ENCODE measurements at places on chromosomes 5 and 9.

DNA sequence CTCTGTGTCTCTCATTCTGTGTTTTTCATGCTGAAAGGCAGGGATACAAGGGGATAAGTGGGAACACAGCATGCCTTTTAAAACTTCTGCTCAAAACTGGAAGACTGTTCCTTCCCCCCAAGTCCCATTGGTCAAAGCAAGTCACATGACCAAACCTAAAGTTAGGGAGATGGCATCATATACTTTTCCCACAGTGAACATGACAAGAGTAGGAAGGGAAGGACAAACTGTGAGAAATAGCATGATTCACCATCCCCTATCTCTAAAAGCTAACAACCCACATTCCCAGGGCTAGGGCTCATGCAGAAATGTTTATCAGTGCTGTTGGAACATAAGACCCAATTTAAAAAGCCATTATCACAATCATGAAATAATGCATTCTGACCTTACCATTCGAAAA lies 24.2 kb upstream of the SHISAL2B start:
- DNase-seq, result no peak

- no peak for DNase-seq
Measured at GRCh38 chr5:160185626-160186360, 43.5 kb upstream of the FABP6 start.

- DNase-seq, result no peak
Measured at GRCh38 chr5:93722588-93722987, 18.8 kb downstream of the POU5F2 start.

DNA sequence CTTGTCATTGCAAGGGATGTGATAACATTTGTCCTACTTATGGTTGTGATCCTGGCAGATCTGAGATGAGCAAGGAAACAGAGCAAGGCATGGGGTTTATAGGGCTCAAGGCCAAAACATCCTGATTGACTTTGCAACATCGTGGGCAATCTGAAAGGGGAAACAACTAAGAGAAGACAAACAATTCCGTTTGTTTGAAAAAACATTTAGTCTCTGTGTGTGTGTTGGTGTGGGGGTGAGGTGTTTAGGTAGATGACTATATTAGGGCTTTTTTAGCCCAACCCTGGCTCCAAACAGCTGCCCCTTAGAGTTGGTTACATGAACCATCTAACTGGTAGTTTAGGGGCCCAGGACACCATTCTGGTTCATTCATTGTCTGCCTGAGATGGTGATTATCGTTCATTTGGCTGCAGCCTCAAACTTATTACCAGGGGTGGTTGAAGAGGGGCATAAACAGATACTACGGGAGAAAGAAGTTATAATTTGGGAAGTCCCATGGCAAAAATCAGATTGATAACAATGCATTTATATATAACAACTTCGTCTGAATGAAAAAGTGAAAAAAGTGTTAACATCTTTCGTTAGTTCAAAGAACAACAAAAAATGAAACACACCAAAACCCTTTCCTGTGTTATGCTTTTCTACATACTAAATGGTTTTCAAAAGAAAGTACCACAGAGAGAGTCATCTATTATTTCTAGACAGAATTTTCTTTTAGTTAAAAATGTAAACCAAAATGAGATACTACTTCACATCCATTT lies 5.7 kb downstream of the FYB1 start:
- no peak for DNase-seq

DNA sequence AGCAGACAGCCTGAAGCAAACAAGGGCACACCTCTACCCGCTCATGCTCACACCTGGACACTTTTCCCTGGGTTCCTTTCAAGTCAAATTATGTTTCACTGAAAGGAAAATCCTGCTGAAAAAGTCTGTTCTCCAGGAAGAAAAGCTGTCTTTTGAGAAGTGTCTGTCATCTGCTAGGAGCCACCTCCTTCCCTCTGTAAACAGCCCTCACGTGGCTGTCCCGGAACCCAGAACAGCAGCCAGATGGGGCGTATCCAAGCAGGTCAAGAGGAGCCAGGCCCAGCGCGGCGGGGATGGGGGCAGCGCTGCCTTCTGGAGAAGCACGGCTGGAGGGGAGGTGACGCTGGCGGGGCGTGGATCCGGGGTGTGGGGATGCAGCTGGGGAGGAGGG lies at the start of gene PNPLA7:
Gene PNPLA7 (minus strand): TSS at position 172 of the 391 bp plus-strand sequence. CDS start 205 bp downstream, outside the sequence.
- DNase-seq, result no peak

GRCh38 chr9:78909566-78909965 lies 612.6 kb downstream of the PSAT1 start:
- DNase-seq, result no peak

GRCh38 chr5:149902177-149902576 lies 42.4 kb downstream of the PDE6A start:
- no peak for DNase-seq

DNA sequence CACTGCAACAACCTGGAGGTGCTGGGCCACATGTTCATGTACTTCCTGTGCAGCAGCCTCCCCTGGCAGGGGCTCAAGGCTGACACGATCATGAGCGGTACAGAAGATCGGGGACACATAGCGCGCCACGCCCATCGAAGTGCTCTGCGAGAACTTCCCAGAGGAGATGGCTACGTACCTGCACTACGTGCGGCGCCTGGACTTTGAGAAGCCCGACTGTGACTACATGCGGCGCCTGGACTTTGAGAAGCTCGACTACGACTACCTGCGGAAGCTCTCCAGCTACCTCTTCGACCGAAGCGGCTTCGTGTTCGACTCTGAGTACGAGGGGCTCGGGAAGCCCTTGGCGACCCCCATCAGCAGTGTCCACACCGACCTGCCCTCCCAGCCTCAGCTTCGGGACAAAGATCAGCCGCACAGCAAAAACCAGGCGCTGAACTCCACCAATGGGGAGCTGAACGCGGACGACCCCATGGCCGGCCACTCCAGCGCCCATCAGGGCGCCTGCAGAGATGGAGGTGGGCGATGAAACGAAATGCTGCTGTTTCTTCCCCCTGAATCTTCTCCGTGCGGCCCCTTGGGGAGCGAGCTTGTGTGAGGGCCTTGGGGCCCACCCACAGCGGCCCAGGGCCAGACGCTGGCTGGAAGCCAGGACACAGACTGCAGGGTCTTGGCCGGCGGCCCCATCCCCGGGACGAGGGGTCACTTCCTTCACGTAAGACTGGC lies 56.5 kb downstream of the JAK2 start:
- DNase-seq, result no peak

- DNase-seq, result no peak
Measured at GRCh38 chr5:691817-692528, 1.2 kb downstream of the TPPP start.

GRCh38 chr5:109917154-109917546 lies 227.4 kb downstream of the MAN2A1 start:
- DNase-seq, result no peak

Data from stimulated activated CD8-positive, alpha-beta memory T cell treated with anti-CD3 and anti-CD28 coated beads, Interleukin-4, amount 100 ng/mL, for 4 hours (primary cell).